Neuronal stem cell (in vitro differentiated cells): ENCODE measurements at places on chromosomes 13 and 19.

GRCh38 chr19:15213715-15214381 lies 13.1 kb upstream of the NOTCH3 start:
- no peaks in the 10 kb centered on the region for H3K4me1 ChIP-seq
- no peak for DNase-seq
- H3K36me3 ChIP-seq = no peaks in the 10 kb centered on the region
- H3K4me3 ChIP-seq = no peak overlapping the region

- H3K27ac ChIP-seq = no peak overlapping the region
- H3K4me1 ChIP-seq = no peaks in the 10 kb centered on the region
- DNase-seq = no peak
- no peaks in the 10 kb centered on the region for H3K27me3 ChIP-seq
- H3K4me3 ChIP-seq = no peak overlapping the region
These were observed 123.1 kb upstream of the HTR2A start for GRCh38 chr13:47019977-47020376.

- no peak for DNase-seq
- peak overlapping the region; percentile 96 for H3K4me3 ChIP-seq
- H3K4me1 ChIP-seq = peaks cover 17% of the 10 kb centered on the region
- peak overlapping the region; percentile 91 for H3K27ac ChIP-seq
- H3K36me3 ChIP-seq = peaks cover 28% of the 10 kb centered on the region
These were observed 958 bp downstream of the JUND start for GRCh38 chr19:18280247-18281081.

GRCh38 chr19:48999481-49000325 lies 6.0 kb downstream of the RUVBL2 start:
- H3K4me1 ChIP-seq = peaks cover 4% of the 10 kb centered on the region
- DNase-seq = peak; percentile 65
- no peak overlapping the region for H3K27ac ChIP-seq

- peak within 1 kb of the TSS; percentile 92 for H3K4me3 ChIP-seq
- H3K4me1 ChIP-seq = peaks cover 5% of the 10 kb centered on the region
These were observed at the start of gene PCDH9 for GRCh38 chr13:67229481-67230403. Gene PCDH9, minus strand, starts transcription at chr13:67230336. Its CDS starts 1,896 bp downstream, at chr13:67228440.

GRCh38 chr13:53191091-53191490 lies 162.5 kb downstream of the OLFM4 start:
- DNase-seq = peak; percentile 75
- H3K36me3 ChIP-seq = no peaks in the 10 kb centered on the region
- H3K4me1 ChIP-seq = peaks cover 11% of the 10 kb centered on the region
- no peaks in the 10 kb centered on the region for H3K27me3 ChIP-seq
- H3K4me3 ChIP-seq = no peak overlapping the region
- H3K27ac ChIP-seq = peak overlapping the region; percentile 77

DNA sequence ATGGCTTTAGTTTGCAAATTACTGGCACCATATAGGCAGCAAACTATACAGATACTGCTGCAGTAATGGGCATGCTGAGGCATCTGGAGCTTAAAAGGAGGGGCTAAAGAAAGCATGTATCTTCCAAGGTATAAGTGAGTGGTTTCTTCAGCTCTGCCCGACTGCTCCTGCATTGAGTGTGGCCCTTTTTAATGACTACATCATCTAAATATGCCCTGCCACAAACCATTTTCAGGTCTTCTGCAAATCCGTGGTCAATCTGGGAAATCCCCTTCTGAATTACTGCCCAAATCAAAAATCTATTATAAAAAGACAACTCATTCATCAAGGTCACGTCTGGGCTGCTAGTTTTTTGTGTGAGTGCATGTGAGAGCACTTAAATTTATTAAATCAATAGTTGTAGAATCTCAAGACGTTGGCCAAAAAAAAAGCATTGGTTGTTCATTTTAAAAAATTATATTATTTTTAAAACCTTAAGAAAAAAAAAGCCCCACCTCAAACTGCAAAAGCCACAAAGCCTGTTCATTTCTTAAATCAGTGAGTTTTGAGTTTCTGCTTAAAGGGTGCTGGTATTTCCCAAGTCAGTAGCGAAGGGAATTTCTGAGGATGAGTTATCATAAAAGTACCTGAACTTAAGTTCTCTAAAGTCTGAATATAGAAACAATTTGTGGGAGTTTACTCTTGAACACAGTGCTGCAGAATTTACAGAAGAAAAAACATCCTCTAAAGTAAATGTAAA lies 16.3 kb downstream of the LCP1 start:
- no peak for DNase-seq
- H3K27ac ChIP-seq = no peak overlapping the region
- no peaks in the 10 kb centered on the region for H3K36me3 ChIP-seq
- H3K27me3 ChIP-seq = no peaks in the 10 kb centered on the region
- peaks cover 10% of the 10 kb centered on the region for H3K4me1 ChIP-seq

DNA sequence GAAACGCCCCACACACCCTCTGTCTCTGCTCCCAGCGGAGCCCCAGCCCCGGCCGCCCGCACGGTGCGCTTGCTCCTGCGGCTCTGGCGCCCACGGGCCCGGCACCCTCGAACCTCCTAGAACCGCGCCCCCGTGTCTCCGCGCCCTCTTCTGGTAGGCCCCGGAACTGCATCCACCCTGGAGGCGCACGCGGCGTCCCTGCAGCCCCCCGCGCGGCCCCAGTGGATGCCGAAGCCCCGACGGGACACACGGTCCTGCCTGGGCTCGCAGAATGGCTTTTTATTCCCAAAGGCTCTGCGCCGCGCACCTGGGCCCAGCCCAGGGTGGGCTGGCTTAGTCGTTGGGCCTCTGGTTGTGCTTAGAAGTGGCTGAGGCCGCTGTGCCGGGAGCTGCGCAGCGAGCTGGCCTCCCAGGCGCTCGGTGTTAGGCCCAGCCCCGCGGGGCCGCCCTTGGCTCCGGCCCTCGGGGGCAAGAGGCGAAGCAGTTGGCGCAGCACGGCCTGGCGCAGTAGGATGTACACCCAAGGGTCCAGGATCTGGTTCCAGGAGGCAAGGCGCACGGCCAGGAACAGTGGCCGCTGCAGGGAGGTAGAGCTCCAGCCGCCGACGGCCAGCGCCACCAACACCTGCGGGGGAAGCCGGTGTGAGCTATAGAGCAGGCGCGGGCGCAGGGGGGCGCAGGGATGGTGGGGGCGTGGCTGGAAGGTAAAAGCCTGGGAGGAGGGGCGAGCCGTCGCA lies 2.8 kb downstream of the PTGER1 start:
- H3K27ac ChIP-seq = no peak overlapping the region
- no peak overlapping the region for H3K4me3 ChIP-seq
- peaks cover 18% of the 10 kb centered on the region for H3K4me1 ChIP-seq
- H3K36me3 ChIP-seq = peaks cover 21% of the 10 kb centered on the region
- DNase-seq = peak; percentile 74

DNA sequence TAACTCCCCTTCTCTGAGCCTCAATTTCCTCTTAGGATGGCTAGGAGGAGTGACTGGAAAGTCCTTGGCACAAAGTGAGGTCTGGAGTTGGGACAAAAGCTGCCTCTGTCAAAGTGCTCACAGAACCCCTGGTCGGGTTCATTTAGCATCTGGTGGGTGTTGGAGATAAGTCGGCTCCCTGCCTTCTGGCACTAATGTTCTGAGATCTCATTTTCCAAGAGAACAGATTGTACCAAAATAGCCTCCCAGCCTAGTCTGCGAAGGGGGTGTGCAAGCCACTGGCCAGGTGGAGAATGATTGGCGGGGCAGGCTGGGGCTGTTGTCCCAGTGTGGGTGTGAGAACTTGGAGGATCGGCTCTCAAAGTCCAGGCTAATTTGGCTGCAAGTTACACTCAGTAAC lies 20.7 kb upstream of the NWD1 start:
- no peak overlapping the region for H3K27ac ChIP-seq
- H3K27me3 ChIP-seq = no peaks in the 10 kb centered on the region
- no peak overlapping the region for H3K4me3 ChIP-seq
- H3K36me3 ChIP-seq = no peaks in the 10 kb centered on the region

- no peak for DNase-seq
- no peaks in the 10 kb centered on the region for H3K36me3 ChIP-seq
- no peak overlapping the region for H3K27ac ChIP-seq
- H3K4me3 ChIP-seq = no peak overlapping the region
These were observed 41.6 kb upstream of the AMER2 start for GRCh38 chr13:25213715-25214114.

GRCh38 chr13:100565286-100565685 lies 23.3 kb downstream of the GGACT start:
- H3K36me3 ChIP-seq = no peaks in the 10 kb centered on the region
- no peak overlapping the region for H3K27ac ChIP-seq
- no peaks in the 10 kb centered on the region for H3K27me3 ChIP-seq
- H3K4me1 ChIP-seq = no peaks in the 10 kb centered on the region
- H3K4me3 ChIP-seq = no peak overlapping the region
- no peak for DNase-seq

DNA sequence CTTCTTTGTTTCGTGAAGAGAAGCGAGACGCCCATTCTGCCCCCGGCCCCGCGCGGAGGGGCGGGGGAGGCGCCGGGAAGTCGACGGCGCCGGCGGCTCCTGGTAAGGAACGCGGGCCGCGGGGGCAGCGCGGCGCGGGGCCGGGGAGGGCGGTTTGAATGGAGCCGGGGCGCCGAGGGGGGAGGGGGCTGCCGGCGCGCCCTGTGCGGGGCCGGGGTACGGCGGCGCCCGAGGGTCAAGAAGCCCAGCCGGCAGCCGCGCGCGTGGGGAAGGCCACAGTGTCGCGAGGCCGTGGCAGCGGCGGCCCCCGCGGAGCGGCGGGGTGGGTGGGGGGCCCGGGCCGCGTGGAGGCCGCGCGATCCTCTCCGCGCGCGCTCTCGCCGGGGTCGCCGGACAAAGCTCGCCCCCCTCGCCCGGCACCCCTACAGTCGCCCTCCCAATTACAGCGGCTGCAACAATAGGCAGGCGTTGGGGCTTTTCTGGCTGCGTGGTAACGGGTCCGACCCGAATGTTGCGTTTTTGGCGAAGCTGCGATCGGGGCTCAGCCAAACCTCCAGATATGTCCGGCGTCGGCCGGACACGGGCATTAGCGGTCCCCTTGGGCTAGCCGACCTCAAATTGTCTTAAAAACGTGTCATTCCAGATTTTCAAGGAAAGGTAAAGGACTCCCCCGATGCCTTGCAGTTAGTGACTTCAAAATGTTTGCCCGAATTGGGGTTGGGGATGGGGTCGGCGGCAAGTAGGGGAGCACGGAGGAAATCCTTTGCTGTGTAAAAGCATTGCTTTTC lies 437 bp downstream of the SMARCA4 start:
- peak; percentile 53 for DNase-seq
- peak overlapping the region; percentile 94 for H3K27ac ChIP-seq
- peaks cover 29% of the 10 kb centered on the region for H3K36me3 ChIP-seq
- peaks cover 9% of the 10 kb centered on the region for H3K4me1 ChIP-seq
- H3K27me3 ChIP-seq = no peaks in the 10 kb centered on the region
- peak overlapping the region; percentile 96 for H3K4me3 ChIP-seq

DNA sequence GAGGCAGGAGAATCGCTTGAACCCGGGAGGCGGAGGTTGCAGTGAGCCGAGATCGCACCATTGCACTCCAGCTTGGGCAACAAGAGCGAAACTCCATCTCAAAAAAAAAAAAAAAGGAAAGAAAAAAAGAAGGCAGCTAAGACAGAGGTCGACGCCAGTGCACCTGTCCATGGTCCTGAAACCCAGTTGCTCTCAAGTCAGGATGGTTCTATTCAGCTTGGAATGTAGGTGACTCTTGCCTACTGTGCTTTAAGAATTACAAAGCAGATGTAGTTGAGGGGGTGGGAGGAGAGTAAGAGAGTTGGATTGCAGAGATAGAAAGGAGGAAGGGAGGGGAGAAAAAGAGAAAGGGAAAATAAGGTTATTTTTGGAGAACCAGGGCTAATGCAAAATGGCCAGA lies 18.7 kb downstream of the CACNG7 start:
- no peaks in the 10 kb centered on the region for H3K4me1 ChIP-seq
- H3K27me3 ChIP-seq = no peaks in the 10 kb centered on the region
- H3K27ac ChIP-seq = no peak overlapping the region

- H3K27me3 ChIP-seq = no peaks in the 10 kb centered on the region
- H3K36me3 ChIP-seq = peaks cover 29% of the 10 kb centered on the region
- DNase-seq = no peak
- H3K27ac ChIP-seq = no peak overlapping the region
These were observed 32.2 kb downstream of the F2RL3 start for GRCh38 chr19:16920816-16921529.

DNA sequence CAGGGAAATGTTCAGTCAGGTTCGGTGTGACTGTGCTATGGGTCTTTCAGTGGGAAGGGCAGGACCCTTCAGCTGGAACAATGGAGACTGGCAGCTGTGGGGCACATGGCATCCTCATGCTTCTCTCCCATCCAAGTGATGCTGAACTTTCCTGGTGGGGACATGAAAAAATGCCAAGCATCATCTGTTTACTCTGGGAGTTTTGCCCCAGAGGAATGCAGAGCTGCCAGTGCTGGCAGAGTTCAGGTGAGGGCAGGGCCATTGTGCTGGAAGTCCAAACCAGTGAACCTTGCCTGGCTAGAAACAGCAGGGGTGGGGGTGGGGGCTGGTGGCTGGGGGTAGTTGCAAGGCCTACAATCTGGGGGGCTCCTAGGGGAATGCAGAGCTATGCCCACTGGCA lies 1320.6 kb downstream of the PCDH9 start:
- no peak overlapping the region for H3K27ac ChIP-seq
- H3K4me3 ChIP-seq = no peak overlapping the region
- no peaks in the 10 kb centered on the region for H3K4me1 ChIP-seq
- H3K27me3 ChIP-seq = no peaks in the 10 kb centered on the region
- DNase-seq = no peak
- H3K36me3 ChIP-seq = no peaks in the 10 kb centered on the region

GRCh38 chr19:23762884-23763711 lies 4.4 kb upstream of the ZNF681 start:
- H3K4me1 ChIP-seq = no peaks in the 10 kb centered on the region
- H3K27me3 ChIP-seq = no peaks in the 10 kb centered on the region
- peak overlapping the region; percentile 96 for H3K4me3 ChIP-seq
- H3K36me3 ChIP-seq = peaks cover 36% of the 10 kb centered on the region
- peak; percentile 83 for DNase-seq

DNA sequence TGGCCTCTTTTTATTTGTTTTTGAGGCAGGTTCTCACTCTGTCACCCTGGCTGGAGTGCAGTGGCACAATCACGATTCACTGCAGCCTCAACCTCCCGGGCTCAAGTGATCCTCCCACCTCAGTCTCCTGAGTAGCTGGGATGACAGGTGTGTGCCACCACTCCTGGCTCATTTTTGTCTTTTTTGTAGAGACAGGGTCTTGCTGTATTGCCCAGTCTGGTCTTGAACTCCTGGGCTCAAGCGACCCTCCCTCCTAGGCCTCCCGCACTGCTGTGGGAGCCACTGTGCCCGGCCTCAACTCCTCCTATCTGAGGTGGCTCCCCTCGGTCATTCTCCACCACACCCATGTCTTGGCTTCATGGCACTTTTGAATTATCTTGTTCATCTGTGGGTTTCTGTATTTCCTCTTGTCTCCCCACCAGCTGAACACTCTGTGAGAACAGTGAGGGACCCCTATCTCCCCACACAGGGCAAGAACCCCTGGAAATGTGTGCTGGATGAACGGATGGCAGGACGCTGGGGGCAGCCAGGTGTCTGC lies 7.9 kb downstream of the CKM start:
- H3K36me3 ChIP-seq = no peaks in the 10 kb centered on the region
- H3K27me3 ChIP-seq = no peaks in the 10 kb centered on the region
- H3K4me1 ChIP-seq = no peaks in the 10 kb centered on the region
- no peak overlapping the region for H3K4me3 ChIP-seq
- DNase-seq = no peak
- no peak overlapping the region for H3K27ac ChIP-seq

GRCh38 chr13:74087357-74087756 lies 46.8 kb downstream of the KLF12 start:
- peaks cover 9% of the 10 kb centered on the region for H3K4me1 ChIP-seq
- no peak overlapping the region for H3K4me3 ChIP-seq
- DNase-seq = no peak
- no peaks in the 10 kb centered on the region for H3K27me3 ChIP-seq
